ENCODE measurements at places on chromosomes 4 and X.
A peak's percentile ranks its signal among the peaks of the same experiment; 100 is the strongest.

GRCh38 chr4:158802914-158803313, 34.1 kb downstream of the FNIP2 start:
- DNase-seq, result no peak

DNA sequence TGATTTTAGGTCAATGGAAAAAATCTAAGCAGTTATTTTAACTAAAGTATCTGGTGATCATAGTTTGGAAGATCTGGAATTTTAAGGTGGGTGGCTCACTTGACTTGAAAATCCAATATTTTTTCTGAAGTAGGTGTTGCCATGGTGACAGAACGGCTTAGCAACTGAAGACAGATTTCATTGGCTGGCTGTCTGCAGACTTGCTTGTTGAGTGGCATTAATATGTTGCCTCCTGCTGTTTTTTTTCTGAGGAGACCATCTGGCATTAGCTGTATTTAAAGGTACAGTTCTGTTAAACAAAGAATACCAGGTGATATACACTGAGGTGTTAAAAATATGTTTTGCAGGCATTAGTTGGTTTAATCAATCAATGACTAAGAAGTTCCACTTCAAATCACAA, 19.8 kb downstream of the CPE start:
- DNase-seq, result no peak

GRCh38 chr4:176376032-176376614, 56.4 kb downstream of the SPCS3 start:
- no peak for DNase-seq

DNA sequence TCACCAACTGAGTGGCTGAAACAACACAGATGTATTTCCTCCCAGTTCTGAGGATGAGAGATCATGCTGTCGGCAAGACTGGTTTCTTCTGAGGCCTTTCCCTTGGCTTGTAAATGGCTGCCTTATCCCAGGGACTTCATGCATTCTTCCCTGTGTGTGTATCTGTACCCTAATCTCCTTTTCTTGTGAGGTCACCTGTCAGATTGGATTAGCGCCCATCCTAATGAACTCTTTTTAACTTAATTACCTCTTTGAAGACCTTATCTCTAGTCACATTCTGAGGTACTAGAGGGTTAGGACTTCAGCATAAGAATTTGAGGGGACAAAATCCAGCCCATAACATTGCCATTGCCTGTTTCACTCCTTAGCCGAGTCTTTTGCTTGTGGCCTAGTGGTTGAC, 59.5 kb upstream of the TMEM150C start:
- DNase-seq, result no peak

GRCh38 chr4:6909970-6910339, 329 bp downstream of the TBC1D14 start:
- no peak for DNase-seq

DNA sequence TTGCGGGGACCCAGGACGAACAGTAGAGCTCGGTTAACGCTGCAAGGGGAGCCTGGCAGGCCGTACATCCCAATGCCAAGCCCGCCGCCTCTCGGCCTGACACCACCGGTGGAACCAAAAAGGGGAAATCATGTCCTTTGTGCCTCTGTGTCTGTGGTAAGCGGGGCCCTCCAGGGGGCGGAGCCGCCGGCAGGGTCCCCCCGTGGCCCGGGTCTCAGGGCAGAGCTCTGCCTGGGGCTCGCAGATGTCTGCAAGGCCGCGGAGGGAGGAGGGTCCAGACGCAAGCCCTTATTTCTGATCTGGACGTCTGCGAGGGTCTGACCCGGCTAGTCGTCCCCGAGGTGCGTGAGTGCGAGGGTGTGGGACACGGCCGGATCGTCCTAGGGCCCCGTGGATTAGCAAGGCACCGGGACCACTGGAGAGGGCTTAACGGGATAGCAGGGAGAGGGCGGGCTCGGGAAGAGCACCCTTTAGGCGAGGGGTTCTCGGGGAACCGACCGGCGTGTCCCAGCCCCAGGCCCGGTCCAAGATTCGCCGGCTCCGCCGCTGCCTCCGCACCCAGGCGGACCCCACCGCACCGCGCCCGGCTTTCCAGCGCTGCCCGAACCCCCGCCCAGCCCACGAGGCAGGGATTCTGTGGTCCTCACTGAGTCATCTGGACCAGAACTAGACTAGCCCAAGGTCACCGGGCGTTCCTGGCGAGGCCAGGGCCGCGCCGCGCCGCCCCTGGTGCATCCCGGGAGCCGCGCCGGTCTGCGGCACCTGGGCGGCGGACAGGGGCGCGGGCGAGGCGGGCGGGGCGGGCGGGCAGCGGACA, 863 bp upstream of the FAM193A start:
- peak; percentile 31 for DNase-seq

DNA sequence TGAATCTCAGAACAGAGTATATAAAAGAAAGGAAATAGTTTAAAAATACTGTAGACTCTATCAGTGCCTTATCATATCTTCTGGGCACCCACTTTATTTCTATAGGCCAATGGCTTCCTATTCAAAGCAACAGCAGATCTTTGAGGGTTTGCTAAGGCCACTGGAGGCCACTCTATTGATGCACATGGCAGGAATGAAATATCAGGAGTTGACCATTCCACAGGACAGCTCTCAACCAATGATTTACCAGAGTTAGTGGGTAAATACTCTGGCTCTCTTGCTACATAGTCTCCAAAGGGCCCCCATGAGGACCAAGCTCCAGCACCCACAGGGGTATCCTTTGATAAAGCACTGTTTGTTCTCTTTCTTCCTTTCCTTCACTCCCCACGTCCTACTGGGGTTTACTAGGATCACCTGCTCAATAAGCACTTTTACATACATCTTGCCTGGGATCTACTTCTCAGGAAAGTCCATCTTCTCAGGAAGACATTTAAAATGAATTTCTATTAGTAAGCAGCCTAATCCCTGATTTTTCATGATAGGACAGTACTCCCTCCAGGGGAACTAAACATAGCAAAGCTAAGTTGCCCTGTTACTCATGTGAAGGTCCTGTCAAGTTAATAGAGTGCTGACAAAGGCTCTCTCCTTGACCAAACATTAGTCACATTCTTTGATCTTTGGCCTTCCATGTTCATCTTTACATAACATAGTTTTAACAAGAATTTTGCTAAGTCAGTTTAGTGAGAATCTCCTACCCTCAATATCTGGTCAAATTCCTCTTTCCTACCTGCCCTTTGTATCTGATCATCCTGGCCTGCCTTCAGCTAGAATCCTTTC, 459.7 kb downstream of the GRXCR1 start:
- no peak for DNase-seq

DNA sequence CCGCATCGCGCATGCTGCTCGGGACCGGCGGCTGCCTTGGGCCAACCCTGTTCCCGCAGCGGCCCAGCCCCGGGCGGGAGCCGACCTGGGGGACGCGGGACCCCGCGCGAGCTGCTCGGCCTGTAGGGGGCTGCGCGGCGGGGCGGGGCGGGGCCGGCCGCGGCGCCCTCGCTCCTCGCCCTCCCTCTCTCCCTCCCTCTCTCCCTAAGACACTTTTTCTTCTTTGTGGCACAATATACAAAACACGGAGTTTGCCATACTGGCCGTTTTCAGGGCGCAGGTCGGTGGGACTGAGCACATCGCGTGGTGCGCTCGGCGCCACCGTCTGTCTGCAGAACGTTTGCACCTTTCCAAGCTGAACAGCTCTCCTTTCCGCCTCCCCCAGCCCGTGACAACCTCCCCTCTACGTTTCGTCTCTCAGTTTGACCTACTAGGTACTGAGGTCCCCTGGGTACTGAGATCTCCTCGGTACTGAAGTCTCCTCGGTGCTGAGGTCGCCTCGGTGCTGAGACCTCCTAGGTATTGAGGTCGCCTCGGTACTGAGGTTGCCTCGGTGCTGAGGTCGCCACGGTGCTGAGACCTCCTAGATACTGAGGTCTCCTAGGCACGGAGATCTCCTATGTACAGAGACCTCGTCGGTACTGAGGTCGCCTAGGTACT, 261.1 kb upstream of the PLCXD1 start:
- DNase-seq, result no peak

DNA sequence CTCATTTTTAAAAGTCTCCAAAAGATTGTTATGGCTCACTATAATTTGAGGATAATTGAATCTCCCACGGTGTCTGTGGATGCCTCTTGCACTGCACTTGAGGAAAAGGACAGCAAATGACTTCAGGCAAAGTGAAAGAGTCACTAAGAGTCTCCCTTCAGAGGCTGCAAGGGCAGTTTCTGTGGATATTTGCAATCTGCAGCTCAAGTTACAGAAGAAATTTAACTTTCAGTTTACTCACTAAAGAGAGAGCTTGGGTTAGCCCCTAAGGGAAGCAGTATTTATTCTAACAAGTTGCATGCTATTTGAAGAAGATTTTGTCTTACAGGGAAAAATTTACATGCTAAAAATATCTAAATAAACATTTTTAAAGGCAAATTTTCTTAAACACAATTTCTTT, 912.0 kb upstream of the TENM3 start:
- no peak for DNase-seq

- DNase-seq, result peak; percentile 18
Observed at GRCh38 chr4:101790521-101791181, at the start of gene BANK1. BANK1 (plus strand) TSS chr4:101790730; CDS start chr4:101790881, 151 bp downstream.

DNA sequence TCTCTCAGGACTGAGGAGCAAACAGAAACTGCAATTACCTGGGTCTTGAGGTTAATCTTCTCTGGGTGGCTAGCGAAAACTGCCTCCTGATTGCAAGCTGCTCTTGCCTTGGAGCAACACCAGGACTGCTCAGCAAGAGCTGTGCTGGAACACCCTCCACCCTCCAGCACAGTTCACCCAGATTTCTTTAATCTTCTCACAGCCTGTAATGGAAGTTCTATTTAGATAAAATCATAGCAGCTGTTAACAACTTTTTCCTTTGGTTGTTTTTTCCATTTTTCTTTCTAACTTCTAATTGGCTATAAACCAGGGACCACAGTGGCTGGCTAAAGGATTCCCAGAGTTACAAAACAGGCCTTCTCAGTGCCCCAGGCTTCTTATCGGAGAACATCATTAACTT, 36.3 kb downstream of the OPHN1 start:
- no peak for DNase-seq

DNA sequence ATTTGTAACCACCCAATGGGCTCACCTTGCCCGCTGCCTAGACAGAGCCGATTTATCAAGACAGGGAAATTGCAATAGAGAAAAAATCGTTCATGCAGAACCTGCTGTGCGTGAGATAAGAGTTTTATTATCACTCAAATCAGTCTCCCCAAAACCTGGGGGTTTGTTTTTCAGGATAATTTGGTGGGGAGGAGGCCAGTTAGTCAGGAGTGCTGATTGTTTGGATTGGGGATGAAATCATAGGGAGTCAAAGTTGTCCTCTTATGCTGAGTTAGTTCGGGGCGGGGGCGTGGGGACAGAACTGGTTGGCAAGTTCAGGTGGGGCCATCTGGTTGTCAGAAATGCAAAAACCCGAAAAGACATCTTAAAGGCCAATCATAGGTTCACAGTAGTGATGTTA, 203.0 kb downstream of the MAB21L2 start:
- DNase-seq, result no peak

DNA sequence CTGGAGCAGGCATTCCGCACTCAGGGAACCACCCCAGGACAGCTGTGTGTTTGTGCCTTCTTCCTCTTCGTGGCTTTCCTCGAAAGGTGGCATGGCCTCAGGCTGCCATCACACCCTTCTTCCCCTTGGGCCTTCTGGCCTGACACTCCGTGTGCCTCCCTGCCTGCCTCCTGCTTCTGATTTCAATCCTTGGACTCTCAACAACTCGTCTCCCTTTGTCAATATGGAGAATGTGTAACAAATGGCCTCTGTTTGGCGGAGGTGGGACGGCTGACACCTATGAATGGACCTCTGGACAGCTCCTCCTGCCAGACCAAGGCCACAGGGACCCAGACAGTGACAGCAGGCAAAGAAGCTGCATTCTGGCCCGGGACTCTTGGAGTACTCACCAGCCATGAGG, 137.0 kb downstream of the ENPP6 start:
- DNase-seq, result no peak

DNA sequence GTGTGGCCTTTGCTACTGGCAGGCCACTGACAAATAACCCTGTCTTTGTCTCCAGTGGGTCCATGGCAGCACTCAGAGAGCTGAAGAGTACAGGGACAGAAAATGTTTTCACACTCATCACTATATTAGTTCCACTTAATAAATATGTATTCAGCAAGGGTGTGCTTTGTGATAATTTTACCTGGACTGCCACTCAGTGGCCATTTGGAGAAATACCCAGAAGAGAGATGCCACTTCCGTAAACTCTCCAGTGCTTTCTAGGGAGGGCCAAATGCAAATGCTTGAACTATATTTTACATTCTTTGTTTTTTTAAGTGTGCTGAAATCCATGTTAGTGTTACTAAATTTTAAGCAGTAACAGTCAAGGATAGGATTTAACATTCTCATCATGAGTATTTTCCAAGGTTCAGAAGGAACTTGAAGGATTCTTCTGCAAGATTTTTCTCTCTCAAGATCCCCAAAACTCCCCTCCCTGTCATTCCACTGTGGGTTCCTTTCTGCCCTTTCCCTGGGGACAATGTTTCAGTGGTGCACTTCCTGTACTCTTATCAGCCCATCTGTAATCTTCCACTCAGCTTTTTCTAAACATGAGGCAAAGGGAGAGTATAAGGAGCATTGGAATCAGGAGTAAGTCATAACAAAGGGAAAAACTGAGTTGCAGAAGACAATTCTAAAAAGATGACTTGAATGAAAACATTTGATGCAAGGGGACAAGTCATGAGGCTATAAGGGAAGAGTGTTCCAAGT, 46.0 kb downstream of the TFDP3 start:
- no peak for DNase-seq

GRCh38 chr4:138522366-138522765, 280.2 kb upstream of the SLC7A11 start:
- no peak for DNase-seq

DNA sequence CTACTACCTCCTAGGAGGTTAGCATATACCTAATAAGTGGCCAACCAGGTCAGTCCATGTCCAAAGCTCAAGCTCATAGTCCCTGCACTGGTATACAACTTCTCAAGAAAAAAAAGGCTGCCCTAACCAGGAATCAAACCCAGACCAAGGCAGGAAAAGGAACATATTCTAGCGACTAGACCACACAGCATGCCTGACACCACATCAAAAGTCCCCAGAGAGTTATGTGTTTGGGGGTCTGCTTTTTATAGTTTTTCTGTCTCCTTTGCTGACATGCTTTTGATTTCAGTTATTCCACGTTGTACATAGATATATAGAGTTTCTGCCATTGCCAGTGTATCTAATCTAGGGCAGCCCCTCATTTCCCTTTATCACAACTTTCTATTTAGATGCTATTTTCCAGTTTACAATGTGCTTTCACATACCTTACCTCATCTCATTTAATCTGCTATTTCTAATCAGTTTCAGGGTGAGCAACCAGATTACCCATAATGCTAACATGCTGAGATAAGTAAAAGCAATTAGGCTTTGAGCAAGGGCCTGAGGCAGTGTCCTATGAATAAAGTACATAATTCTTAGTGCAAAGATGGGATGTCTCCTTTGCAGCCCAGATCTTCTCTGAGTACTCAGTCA, 17.8 kb downstream of the ARHGEF6 start:
- no peak for DNase-seq

DNA sequence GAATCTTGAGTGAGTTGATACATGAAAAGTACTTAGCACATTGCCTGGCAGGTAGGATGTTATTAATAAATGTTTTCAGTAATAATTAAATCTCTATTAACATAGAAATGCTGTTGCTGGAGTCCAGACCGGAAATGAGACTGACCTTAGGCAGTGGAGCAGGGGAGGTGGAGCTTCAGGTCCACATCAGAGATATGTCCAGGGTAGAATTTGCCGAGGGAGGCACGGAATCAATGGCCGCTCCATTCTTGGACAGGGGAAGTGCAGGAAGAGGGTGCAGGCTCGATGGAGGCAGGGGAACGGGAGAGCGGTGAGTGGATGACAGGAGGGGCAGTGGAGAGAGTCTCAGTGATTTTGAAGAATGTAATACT, 107.3 kb downstream of the GATB start:
- no peak for DNase-seq

- DNase-seq, result no peak
Observed at GRCh38 chr4:165288226-165288625, 39.2 kb upstream of the MSMO1 start.

GRCh38 chrX:129840344-129840743, 3.3 kb downstream of the ZDHHC9 start:
- no peak for DNase-seq
